Activated T-helper 17 cell treated with anti-CD3 and anti-CD28 coated beads, Interleukin-2, amount 50 U/mL, for 72 hours (primary cell): ENCODE measurements at places on chromosomes 11 and 22.

DNA sequence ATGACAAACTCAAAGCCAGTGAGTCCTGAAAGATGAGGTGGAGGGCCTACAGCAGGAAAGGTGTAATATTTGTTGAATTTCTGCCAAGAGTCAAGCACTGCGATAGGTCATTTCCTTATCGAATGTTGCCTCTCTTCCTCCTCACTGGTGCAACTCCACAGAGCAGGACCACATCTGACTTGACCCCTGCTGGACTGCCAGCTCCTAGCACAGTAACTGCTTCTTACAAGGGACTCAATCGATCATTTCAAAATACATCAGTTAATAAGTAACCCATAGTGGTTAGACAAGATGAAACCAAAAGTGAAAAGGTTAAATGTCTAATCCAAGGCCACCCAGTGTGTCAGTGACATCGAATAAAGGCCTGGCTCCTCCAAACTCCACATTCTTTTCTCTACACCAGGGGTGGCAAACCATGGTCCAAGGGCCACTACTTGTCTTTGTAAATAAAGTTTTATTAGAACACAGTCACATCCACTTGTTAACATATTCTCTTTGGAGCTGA, 98.5 kb upstream of the CSNK2A3 start:
- peaks cover 8% of the 10 kb centered on the region for H3K27me3 ChIP-seq
- no peak overlapping the region for H3K4me3 ChIP-seq
- H3K4me1 ChIP-seq: no peaks in the 10 kb centered on the region
- no peak overlapping the region for H3K27ac ChIP-seq

DNA sequence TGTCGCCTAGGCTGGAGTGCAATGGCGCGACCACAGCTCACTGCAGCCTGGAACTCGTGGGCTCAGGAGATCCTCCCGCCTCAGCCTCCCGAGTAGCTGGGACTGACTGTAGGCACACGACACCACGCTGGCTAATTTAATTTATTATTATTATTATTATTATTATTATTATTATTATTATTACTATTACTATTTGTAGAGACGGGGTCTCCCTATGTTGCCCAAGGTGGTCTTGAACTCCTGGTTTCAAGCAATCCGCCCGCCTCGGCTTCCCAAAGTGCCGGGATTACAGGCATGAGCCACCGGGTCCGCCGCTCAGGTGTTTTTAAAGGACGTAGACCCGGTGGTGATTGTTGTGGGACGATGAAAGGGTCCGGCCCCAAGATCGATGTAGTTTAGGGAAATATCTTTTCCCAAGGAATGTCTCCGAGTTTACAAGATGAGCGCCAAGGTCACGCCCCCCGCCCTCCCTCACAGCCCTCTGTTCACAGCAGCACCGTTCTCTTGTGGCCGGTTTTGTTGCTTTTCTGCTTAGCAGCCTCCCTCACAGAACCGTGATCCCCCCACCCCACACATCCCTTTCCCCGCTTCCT, 728 bp upstream of the POGLUT3 start:
- peak overlapping the region; percentile 92 for H3K27ac ChIP-seq
- no peaks in the 10 kb centered on the region for H3K27me3 ChIP-seq
- H3K36me3 ChIP-seq: peaks cover 5% of the 10 kb centered on the region

DNA sequence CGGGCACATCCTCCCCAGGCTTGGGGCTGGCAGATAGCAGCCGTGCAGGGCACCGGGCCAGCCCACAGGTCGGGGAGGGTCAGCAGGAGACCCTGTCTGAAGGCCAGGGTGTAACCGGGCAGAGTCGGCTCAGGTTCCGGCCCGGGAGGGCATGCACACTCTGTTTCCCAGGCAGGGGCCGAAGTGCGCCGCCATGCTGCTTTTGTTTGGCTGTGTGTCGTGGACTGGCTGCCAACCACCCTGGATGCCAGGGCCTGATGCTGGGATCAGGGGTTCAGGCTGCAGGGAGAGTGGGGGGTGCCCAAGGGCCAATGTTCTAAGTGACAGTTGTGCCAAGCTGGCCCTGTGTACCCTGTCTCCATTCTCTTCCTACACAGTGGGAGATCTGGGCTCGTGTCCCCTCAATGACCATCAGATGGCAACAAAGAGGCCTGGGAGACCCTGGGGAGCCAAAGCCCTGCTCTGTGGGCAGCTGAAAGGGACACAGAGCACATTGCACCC, 120.9 kb upstream of the B3GAT1 start:
- no peak overlapping the region for H3K27ac ChIP-seq
- H3K27me3 ChIP-seq: peaks cover 16% of the 10 kb centered on the region
- H3K4me1 ChIP-seq: no peaks in the 10 kb centered on the region
- H3K4me3 ChIP-seq: no peak overlapping the region

- no peak overlapping the region for H3K27ac ChIP-seq
- peaks cover 4% of the 10 kb centered on the region for H3K4me1 ChIP-seq
- H3K27me3 ChIP-seq: no peaks in the 10 kb centered on the region
- peak; percentile 8 for ATAC-seq
- H3K4me3 ChIP-seq: peak overlapping the region; percentile 45
These were observed 13.9 kb downstream of the RTN4RL2 start for GRCh38 chr11:57474017-57474802.

GRCh38 chr11:86138958-86139357, 70.1 kb upstream of the PICALM start:
- peaks cover 30% of the 10 kb centered on the region for H3K4me1 ChIP-seq
- ATAC-seq: peak; percentile 84
- H3K27ac ChIP-seq: peak overlapping the region; percentile 76
- H3K36me3 ChIP-seq: no peaks in the 10 kb centered on the region

DNA sequence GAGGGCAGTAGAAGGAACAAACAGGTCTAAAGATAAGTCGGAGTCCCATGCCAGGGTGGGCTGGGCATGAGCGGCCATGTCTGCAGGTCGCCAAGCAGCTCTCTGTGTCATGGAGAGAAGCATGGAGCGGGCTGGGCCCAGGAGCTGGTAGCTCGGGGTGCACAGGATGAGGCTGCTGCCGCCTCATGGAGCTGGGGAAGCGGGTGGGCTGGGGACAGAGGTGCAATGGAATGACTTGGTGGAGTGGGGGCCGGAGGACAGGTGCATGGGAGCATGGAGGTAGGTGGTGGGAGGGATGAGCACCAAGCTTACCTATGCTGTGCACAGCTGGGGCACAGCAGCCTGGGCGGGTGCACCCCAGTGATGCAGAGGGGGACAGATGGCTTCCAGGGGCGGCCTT, 3.6 kb downstream of the NRXN2 start:
- ATAC-seq: no peak
- H3K27ac ChIP-seq: no peak overlapping the region
- H3K27me3 ChIP-seq: peaks cover 56% of the 10 kb centered on the region
- H3K36me3 ChIP-seq: no peaks in the 10 kb centered on the region

GRCh38 chr11:133715602-133716001, 129.7 kb downstream of the SPATA19 start:
- no peaks in the 10 kb centered on the region for H3K36me3 ChIP-seq
- no peak overlapping the region for H3K27ac ChIP-seq
- no peaks in the 10 kb centered on the region for H3K4me1 ChIP-seq

GRCh38 chr11:126929179-126930061, 71.2 kb downstream of the KIRREL3 start:
- no peak for ATAC-seq
- H3K4me1 ChIP-seq: no peaks in the 10 kb centered on the region
- peaks cover 15% of the 10 kb centered on the region for H3K27me3 ChIP-seq
- no peak overlapping the region for H3K27ac ChIP-seq

GRCh38 chr22:40039482-40040115, 44.8 kb downstream of the FAM83F start:
- no peak overlapping the region for H3K4me3 ChIP-seq
- peak overlapping the region; percentile 0 for H3K27ac ChIP-seq
- peaks cover 4% of the 10 kb centered on the region for H3K4me1 ChIP-seq

DNA sequence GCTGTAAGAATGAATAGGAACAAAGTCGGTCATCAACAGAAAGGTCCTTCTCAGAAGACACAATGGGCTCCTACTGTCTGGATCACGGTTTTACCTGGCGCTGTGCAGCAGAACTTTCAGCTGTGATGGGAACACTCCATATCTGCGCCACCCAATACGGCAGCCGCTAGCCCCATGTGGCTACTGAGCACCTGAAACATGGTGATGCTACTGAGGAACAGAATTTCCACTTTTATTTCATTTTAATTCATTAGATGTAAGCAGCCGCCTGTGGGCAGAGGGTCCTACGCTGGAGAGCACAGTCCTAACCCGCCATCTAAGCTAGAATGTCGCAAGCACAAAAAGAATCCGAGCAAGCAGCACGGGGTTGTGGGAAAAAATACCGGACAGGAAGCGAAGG, 2.7 kb downstream of the SULT4A1 start:
- H3K36me3 ChIP-seq: no peaks in the 10 kb centered on the region
- no peak overlapping the region for H3K27ac ChIP-seq
- H3K4me3 ChIP-seq: no peak overlapping the region
- H3K4me1 ChIP-seq: no peaks in the 10 kb centered on the region

- peaks cover 31% of the 10 kb centered on the region for H3K27me3 ChIP-seq
- H3K4me1 ChIP-seq: no peaks in the 10 kb centered on the region
- H3K27ac ChIP-seq: no peak overlapping the region
These were observed 175.5 kb downstream of the ADAMTS15 start for GRCh38 chr11:130623670-130624668.

DNA sequence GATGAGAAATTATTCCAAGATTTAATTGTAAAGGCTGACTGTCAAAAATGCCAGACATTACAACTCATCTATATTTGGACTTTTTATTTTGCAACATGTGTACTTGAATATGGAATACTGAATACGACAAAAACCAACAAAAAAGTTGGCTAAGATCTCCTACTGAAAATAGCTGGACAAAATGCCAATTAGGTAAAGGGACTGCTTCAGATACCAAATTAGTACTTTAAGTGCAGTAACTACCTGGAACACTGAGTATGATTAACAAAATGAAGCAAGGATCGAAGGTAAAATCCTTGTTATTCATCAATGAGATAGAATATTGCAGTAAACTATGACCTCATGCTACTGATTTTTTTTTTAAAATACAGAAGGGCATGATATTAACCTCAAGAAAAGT, 173.8 kb downstream of the SOX6 start:
- ATAC-seq: no peak
- H3K4me1 ChIP-seq: no peaks in the 10 kb centered on the region
- no peaks in the 10 kb centered on the region for H3K36me3 ChIP-seq
- no peaks in the 10 kb centered on the region for H3K27me3 ChIP-seq

DNA sequence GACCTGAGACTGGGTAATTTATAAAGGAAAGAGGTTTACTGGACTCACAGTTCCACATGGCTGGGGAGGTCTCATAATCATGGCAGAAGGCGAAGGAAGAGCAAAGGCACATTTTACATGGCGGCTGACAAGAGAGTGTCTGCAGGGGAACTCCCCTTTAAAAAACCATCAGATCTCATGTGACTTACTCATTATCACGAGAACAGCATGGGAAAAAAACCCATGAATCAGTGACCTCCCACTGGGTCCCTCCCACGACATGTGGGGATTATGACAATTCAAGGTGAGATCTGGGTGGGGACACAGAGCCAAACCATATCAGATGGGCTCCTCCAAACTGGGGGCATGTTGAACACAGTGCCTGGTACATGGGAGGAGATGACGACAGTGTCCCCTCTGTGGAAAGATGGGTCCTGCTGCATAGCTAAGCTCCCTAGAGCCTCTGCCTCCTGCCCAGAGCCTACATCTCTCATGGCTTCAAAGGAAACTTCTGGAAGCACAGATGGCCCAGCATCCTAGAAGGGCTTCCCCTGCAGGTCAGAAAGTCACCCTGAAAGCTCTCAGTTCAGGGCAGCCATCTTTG, 46.1 kb downstream of the MYEOV start:
- H3K27ac ChIP-seq: no peak overlapping the region
- H3K4me3 ChIP-seq: peak overlapping the region; percentile 39

DNA sequence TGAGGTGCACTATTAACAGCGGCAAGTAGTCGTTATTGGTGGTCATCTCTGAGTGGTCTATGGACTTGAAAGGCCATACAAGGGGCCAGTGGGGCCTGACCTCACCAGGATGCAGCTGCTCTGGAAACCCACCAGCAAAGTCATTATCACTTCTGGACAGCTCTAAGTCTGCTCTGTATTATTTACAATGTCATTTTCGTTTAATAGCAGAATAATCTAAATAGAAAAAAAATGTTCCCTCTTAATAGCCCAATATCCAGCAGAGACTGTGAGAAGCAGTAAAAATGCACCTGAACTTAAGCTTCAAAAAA, 85.0 kb upstream of the EED start:
- H3K27ac ChIP-seq: no peak overlapping the region
- no peak for ATAC-seq
- peaks cover 8% of the 10 kb centered on the region for H3K4me1 ChIP-seq
- H3K36me3 ChIP-seq: no peaks in the 10 kb centered on the region
- no peaks in the 10 kb centered on the region for H3K27me3 ChIP-seq

DNA sequence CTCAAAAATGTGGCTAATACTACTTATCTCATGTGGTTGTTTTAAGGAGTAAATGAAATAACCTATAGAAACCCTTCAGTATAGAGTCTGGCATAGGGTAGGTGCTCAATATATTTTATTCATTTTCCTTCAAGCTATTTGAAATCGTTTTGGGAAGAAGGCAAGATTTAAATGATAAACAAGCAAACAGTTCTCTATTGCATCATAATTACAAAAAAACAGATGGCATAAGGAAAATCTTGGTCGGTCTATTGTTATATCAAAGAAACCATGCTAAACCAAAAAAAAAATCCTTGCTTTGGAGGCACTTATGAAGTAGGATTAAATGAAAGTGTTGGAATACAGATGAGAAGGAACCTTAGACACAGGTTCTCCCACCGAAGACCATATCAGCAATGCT, 4.7 kb downstream of the ZNF202 start:
- H3K27me3 ChIP-seq: no peaks in the 10 kb centered on the region
- no peak overlapping the region for H3K27ac ChIP-seq
- H3K4me3 ChIP-seq: no peak overlapping the region
- H3K4me1 ChIP-seq: peaks cover 6% of the 10 kb centered on the region
- ATAC-seq: no peak
- H3K36me3 ChIP-seq: peaks cover 55% of the 10 kb centered on the region

DNA sequence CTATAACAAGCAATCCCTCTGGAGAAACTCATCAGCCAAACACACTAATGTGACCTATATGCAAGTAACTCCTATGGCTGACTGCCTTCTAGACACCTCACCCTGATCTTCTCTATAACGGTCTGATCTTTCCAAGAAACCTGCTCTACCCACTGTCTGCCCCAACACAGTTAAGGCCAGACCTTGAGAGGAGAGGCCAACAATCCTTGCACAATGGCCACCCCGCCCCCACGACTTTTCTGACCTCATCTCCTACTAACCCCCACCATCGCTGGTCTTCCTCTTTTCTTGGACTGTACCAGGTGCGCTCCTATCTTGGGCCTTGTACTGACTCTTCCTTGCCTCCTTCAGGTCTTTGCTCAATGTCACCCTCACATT, 12.5 kb downstream of the HIRA start:
- H3K27ac ChIP-seq: peak overlapping the region; percentile 84
- H3K36me3 ChIP-seq: peaks cover 19% of the 10 kb centered on the region
- H3K4me1 ChIP-seq: peaks cover 47% of the 10 kb centered on the region
- H3K27me3 ChIP-seq: no peaks in the 10 kb centered on the region
- H3K4me3 ChIP-seq: peak overlapping the region; percentile 69

GRCh38 chr11:23990346-23991164, 506.3 kb upstream of the LUZP2 start:
- no peak for ATAC-seq
- H3K4me3 ChIP-seq: no peak overlapping the region
- H3K27ac ChIP-seq: no peak overlapping the region
- no peaks in the 10 kb centered on the region for H3K36me3 ChIP-seq
- no peaks in the 10 kb centered on the region for H3K27me3 ChIP-seq
- no peaks in the 10 kb centered on the region for H3K4me1 ChIP-seq

GRCh38 chr11:128692753-128693415, 988 bp upstream of the FLI1 start:
- peak overlapping the region; percentile 82 for H3K4me3 ChIP-seq
- peak; percentile 10 for ATAC-seq
- H3K36me3 ChIP-seq: peaks cover 32% of the 10 kb centered on the region

GRCh38 chr11:115170133-115170815, 333.9 kb downstream of the CADM1 start:
- H3K27ac ChIP-seq: no peak overlapping the region
- ATAC-seq: no peak
- no peak overlapping the region for H3K4me3 ChIP-seq
- H3K36me3 ChIP-seq: no peaks in the 10 kb centered on the region
- H3K27me3 ChIP-seq: peaks cover 9% of the 10 kb centered on the region
